ENCODE measurements at places on chromosomes 5 and 9.
A peak's percentile ranks its signal among the peaks of the same experiment; 100 is the strongest.

- DNase-seq: no peak
These were observed 10.4 kb downstream of the CCDC127 start for GRCh38 chr5:207599-207998.

- peak; percentile 79 for DNase-seq
These were observed 1875.9 kb upstream of the CDH9 start for GRCh38 chr5:28914297-28914696.

DNA sequence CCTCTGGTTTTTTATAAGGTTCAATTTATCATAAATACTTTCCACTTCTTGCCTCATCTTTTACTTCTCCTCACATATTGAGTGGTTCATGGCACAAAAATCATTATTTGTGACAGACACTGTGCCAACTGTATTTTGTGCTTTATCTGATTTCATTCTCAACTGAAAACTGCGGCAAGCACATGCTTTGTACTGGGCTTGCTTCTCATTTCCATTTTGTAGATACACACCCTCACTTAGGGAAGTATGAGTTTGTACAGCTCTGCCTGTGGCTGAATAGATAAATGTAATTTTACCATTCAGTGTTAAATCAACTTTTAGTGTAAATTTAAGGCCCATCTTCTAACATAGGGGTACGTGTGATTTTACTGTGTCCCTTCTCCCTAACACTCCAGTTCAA, 83.6 kb downstream of the ANXA2R start:
- DNase-seq: no peak

GRCh38 chr9:94887721-94888120, 161.2 kb downstream of the AOPEP start:
- no peak for DNase-seq

DNA sequence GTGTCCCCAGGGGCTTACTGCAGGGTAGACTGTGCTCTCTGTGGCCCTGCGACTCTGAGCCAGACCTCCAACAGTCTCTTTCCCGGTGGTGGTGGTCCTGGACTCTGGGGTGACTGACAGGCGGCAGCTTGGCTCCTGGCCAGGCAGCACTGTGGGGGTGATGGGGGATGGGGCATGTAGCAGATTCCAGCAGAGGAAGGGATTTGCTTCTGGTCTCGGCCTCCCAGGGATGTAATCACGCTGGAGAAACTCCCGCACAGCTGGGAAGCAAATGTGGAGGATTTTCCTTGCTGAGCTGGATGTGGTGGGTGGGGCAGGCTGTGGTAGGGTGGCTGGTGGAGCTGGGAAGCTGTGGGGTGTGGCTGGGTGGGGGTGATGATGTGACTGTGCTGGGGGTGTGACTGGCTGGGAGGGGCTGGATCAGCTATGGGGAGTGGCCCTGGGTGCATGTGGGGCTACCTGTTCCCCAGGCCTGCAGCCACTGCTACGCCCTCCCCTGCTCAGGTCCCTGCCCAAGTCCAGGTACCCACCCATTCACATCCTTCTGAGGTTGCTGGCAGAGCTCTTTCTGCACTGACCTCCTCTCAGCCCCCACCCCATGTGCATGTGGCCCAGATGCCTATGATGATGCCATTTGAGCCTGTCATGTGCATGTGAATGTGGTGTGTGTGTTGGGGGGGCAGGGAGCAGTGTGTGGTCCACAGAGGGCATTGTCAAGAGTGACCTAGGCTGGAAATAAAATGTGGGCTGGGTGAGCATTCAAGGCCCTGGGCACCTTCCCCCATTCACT, 3.8 kb downstream of the NDST1 start:
- DNase-seq: no peak

Data from NCI-H774 (cell line).